ENCODE measurements at places on chromosomes 13 and 19.
A peak's percentile ranks its signal among the peaks of the same experiment; 100 is the strongest.

DNA sequence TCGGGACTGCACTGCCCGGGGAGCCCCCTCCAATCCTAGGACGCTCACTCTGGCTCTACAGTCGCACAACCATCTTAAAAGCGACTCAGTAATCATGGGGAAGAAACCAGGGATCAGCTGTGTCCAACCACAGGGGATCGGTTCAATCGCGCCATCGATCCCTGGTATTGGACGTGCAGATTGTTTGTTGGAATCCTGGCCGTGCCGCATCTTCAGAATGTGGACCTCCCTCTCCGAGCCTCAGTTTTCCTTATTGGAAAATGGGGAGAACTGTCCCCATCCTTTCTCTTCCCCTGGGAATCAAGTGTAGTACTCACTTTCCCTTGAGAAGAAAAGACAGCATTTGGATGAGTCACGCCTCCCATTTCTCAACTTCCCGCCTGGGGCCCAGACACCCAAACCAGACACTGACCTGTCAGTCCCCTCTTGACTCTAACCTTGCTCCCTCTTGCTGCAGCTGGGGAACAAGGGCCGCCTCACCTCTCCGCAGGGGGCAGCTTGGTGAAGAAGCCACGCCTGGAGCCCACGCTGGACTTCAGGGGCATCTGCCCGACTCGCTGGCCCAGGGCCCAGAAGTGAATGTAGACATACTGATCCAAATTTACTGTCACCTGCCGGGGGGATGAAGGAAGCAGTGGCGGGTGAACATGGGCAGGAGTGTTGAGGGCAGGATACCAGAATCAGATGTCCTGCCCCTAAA, 17.6 kb downstream of the EMP3 start:
- DNase-seq, result no peak

DNA sequence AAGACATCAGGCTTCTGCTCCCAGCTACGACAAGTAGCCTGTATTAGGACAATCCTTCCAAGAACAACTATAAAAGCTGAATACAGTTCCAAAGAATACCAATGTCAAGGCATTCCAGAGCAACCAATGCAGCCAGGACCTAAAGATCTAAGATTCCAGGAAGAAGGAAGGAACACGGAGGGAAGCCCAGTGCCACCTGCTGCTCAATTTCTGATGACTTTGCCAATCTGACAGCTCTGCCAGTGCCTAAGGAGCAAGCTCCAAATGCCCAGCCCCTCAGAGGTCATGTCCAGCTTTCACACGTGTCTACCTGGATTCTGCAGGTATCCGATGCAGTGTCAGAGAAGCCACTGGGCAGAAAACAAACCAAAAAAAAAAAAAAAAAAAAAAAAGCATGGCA, 164.4 kb downstream of the IRS2 start:
- DNase-seq, result no peak

DNA sequence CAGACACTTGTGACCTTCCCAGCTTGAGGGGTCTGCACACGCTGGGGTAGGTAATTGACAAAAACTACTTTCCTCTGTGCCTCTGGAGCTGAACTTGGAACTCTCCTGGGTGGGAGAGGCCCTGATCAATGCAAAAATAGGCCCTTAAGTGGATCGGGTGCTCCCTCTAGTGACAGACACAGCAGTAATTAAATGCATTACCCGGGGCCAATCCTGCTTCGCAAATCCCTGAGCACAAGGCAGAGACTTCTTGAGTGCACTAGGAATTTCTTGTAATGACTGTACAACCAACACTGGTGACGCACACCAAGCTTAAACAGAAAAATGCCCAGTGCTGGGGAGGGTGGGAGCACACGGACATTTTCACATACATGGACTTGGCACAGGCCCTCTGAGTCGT, 10.6 kb upstream of the UBE2S start:
- peak; percentile 79 for DNase-seq

DNA sequence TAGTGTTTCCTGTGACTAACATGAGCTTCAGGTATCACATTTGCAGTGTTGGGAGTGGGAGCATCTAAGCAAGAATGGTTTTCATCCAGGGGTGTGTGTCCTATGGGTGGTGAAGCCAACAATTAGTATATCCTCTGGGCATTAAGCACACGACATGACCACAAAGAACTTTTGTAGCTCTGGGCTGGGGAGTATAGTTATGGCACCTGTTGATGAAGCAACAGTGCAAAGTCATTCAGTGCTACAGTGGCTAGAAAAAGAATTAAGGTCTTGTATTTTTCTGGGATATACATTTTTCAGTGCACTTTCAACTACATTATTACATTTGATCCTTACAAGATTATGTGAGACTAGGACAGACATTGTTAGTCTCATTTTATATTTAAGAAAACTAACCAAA, 21.8 kb downstream of the CCNA1 start:
- DNase-seq, result no peak

DNA sequence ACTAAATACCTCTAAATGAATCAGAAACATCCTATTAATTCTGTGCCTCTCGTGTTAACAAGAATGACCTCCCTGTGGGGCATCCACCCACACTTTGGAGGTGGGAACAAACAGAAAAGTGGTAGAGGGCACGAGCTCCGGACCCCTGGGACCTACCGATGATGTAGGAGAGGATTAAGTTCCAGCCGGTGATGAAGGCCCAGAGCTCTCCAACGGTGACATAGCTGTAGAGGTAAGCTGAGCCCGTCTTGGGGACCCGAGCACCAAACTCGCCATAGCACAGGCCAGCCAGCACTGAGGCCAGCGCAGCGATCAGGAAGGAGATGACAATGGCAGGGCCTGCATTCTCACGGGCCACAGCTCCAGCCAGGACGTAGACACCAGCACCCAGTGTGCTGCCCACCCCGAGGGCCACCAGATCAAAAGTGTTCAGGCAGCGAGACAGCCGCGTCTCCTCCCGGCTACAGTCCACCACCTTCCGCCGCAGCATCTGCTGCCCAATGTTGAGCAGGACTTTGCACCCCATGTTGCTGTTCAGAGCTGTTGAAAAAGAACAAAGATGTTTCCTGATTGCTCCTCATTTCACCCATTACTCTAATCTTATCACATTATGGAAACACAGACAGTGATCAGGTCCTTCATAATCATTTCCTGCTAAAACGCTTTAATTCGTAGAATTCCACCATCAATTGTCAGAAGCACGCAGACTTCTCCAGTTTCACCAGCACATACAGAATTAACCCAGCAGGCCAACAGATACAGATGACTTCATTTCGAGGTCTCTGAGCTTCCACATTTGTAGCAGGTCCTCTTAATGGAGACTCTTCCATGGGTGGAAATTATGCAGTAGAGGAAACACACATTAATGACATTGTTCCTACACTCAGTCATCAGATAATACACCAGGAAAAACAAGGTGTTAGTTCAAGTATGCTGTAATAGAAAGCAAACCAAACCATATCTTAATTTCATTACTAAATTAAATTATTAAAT, 59.5 kb downstream of the SLC7A1 start:
- DNase-seq, result no peak

GRCh38 chr13:73602295-73602694, 531.9 kb downstream of the KLF12 start:
- no peak for DNase-seq

DNA sequence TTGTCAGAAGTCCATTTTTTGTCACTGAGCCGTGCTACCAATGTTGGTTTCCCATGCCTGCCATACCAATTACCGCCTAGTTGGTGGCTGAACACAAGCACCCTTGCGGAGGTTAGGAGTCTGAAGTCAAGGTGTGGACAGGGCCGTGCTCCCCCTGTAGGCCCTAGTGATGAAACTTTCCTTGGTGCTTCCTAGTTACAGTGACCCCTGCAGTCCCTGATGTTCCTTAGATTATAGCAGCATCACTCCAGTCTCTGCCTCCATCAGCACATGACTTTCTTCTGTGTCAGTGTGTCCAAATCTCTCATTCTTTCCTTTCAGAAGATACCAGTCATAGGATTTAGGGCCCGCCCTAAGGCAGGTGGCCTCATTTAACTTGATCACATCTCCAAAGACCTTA, 99.0 kb downstream of the MYO16 start:
- DNase-seq, result no peak

DNA sequence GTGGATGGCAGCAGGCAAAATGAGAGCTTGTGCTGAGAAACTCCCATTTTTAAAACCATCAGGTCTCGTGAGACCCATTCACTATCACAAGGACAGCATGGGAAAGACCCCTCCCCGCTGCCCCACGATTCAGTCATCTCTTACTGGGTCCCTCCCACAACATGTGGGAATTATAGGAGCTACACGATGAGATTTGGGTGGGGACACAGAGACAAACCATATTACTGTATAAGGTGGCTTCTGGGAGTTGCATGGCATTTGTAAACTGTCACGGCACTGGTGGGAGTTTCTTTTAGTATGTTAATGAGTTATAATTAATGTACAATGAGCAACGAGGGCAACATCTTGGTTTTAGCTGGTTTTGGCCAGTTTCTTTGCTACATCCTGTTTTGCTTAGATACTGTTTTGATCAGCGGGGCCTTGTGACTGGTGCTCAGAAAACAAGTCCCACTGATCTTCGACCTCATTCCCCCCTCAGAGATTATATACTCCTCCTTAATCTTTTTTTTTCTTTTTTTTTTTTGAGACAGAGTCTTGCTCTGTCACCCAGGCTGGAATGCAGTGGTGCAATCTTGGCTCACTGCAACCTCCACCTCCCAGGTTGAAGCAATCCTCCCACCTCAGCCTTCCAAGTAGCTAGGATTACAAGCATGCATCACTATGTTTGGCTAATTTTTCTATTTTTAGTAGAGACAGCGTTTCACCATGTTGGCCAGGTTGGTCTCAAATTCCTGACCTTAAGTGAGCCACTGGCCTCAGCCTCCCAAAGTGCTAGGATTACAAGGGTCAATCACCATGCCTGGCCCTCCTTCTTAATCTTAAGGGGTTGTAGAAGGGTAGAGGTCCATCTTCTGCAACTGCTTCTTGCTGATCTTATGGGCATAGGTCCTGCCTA, 21.3 kb upstream of the ZNF599 start:
- DNase-seq, result no peak

GRCh38 chr13:36193151-36193855, 21.1 kb downstream of the SOHLH2 start:
- DNase-seq, result peak; percentile 13

- no peak for DNase-seq
Measured at GRCh38 chr19:48560095-48560530, 8.1 kb downstream of the SULT2B1 start.

DNA sequence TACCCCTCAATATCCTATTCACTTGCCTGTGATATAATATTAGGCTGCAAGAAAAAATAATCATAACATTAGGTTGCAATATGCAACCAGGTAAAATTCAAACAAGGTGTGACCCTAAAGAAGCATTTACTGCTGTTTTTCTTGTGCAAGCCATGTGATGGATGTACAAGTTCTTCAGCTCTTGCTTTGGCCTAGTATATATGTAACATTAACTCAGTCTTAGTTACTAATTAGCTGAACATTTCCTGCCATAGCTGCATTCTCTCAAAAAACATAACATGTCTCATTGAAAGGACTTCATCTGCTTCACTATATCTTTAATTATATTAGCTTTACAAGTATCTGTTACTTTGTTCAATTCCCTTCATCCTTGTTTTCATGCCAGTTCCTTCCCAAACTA, 406.8 kb upstream of the HTR2A start:
- no peak for DNase-seq

GRCh38 chr13:99363391-99363790, 56.2 kb upstream of the GPR183 start:
- DNase-seq, result no peak

DNA sequence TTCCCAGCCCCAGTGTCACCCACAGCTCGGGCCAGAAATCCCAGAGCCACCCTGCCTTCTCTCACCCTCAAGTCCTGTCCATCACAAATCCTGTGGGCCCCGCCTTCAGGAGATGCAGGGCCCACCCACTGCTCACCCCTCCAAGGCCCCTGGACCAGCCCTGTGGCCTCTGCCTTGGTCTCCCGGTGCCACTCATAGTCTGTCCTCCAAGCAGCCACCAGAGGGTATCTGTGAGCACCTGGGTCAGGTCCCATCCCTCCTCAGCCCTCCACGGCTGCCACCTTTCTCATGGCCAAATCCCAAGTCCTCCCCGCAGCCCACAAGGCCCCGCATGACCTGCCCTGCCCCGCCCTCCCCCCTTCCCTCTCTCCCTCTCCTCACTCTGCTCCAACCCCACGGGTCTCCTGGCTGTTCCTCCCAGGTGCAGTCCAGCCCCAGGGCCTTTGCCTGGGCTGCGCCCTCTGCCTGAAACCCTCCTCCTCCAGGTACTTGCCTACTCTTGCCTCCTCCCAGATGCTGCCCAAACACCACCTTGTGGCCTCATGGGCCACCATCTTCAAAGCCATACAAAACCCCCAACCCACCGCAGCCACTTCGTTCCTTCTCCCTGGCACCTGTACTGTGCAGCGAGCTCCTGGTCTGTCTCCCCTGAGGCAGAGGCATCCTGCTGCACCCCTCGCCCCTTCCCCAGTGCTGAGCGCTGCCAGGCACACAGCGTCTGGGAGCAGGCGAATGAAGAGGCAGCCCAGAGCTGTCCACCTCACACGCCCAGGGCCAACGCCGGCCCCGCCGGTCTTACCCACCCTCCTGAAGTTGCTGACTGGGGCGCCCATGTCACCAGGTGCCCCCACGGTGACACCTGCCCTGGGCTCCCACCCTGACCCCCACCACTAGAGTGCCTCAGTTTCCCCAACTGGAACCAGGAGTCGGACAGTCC, 13.2 kb upstream of the UQCR11 start:
- DNase-seq, result no peak

- DNase-seq, result no peak
Measured at GRCh38 chr13:73825143-73825542, 309.1 kb downstream of the KLF12 start.

Measured in fibroblast of upper back skin (primary cell).